Stimulated activated CD8-positive, alpha-beta memory T cell treated with anti-CD3 and anti-CD28 coated beads, Interleukin-15, amount 100 ng/mL, for 1 hour (primary cell): ENCODE measurements at places on chromosomes 1 and 21.

DNA sequence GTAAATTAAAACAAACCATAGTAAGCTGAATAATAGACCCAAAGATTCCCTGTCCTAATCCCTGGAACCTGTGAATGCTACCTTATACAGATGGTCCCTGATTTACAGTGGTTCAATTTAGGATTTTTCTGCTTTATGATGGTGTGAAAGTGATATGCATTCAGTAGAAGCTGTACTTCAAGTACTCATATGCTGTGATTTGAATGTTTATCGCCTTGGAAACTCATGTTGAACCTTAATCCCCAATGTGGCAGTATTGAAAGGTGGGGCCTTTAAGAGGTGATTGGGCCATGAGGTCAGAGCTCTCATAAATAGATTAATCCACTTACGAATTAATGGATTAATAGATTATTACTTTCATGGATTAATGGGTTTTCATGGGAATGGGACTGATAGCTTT lies 10.6 kb upstream of the RRP15 start:
- DNase-seq: no peak

GRCh38 chr1:89737985-89738510 lies 82.8 kb upstream of the LRRC8D start:
- DNase-seq: no peak

DNA sequence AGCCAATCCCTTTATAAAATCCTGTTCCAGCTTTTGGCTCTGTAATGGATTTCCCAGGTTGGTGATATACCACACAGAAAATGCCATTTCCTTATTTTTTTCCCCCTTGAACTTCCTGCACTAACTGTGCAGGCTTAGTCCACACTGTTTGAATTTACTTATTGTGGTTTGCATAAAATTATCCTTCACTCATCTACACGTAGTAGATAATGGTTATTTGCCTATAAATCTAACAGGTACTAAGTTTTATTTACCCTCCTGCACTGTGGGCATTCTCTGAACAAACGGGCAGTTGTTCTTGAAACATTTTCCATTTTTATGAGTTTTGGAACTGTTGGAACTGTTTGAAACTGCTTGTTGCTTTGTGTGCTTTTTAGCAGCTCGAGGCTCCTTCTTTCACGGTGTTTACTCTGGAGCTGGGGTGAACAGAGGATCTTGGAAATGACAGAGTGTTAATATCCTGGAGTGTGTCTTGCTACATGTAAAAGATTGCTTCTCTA lies 23.0 kb upstream of the KIFAP3 start:
- no peak for DNase-seq

DNA sequence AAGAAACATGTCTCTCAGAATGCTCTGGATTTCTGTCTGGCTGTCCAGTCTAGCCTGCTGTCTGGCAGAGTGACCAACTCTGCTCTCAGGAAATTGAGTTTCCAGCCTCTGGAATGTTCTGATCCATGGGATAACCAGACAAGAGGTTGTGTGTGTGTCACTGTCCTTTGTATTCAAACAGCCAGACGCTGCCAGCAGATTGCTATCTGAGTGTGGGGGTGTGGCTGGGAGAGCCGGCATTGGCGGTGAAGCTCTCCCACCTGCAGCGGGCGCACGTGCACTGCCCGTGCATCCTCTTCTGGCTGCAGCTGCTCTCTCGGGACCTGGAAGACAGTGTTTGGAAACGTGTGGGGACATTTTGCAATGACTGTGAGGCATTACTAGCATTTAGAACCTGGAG lies 26.1 kb downstream of the PKP1 start:
- DNase-seq: no peak

- DNase-seq: no peak
Observed at GRCh38 chr1:4969556-4970129, 315.2 kb downstream of the AJAP1 start.

GRCh38 chr1:209786146-209786545 lies 1.8 kb upstream of the C1orf74 start:
- DNase-seq: no peak

DNA sequence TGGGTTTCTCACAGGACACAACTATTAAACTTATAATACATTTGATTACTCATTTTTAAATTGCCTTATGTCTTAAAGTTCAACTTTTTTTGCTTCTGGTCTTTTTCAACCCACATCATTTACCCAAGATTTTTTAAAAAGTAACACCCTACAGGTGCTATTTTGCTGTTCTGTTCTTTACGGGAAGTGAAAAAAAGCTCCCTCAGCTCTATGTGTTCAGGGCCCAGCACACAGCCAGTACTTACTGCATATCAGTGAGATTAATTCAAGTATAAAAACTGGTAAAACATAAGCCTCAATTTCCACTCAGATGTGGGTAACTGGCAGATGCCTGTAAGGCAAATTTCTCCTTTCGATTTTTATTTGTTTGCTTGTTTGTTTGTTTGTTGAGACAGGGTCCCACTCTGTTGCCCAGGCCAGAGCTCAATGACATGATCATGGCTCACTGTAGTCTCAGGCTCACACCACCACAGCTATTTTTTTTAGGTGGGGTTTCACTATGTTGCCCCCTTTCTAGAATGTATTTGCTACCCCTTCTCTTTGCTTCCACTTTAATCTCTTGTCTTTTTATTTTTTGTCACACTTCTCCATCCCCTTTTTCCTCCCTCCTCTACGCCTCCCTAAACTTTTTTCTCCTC lies 20.3 kb downstream of the RNASEL start:
- DNase-seq: no peak

GRCh38 chr1:19940486-19941205 lies 17.2 kb upstream of the PLA2G2E start:
- DNase-seq: no peak

- no peak for DNase-seq
Observed at GRCh38 chr1:47871799-47872353, 125.3 kb downstream of the TRABD2B start.

- no peak for DNase-seq
Observed at GRCh38 chr1:204417074-204417997, 5.7 kb upstream of the PPP1R15B start.

DNA sequence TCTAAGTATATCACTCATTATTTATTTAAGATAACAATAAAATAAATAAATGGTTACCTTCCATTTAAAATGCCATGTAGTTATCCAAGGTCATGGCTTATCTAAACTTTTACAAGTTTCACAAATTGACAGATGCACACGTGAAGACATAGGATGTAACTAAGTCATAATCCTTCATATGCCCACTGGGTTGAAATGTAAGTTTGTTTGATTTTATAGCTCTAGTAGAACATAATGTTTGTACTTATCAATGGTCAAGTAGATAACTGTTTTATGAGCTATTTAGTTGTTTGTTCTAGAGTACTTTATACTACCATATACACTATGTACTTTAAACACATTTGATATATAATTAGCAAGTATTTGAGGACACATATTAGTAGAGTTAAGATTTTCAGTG lies 43.0 kb downstream of the ITGB3BP start:
- DNase-seq: no peak

DNA sequence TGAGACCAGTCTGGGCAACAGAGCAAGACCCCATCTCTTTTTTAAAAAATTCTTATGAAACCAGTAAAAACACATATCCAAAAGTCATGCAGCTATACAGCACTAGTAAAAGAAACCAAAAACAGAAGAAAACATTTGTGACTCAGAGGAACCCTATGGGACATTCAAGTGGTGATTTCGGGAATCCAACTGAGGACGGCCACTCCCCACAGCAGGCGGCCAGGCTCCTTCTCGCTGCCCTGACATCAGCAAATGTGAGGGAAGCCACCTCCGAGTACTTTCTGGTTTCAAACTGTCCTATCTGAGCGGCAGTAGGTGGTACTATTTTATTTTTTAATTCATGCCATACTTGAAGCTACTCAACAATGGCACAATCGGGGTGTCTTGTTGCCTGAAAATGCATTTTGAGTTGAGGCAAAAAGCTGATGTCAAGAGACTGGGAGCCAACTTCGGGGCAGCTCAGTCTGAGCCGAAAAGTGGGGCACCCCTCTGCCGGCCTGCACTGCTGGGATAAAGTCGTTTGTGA lies 3.3 kb downstream of the SUMO3 start:
- no peak for DNase-seq

GRCh38 chr21:29726044-29726443 lies 213.8 kb downstream of the GRIK1 start:
- DNase-seq: no peak

GRCh38 chr1:207803678-207804077 lies 51.8 kb downstream of the CD46 start:
- no peak for DNase-seq

GRCh38 chr21:44432841-44433790 lies 22.2 kb upstream of the LRRC3 start:
- DNase-seq: no peak

GRCh38 chr21:44375761-44376241 lies 22.4 kb downstream of the TRPM2 start:
- DNase-seq: no peak

GRCh38 chr1:2194319-2194897 lies at the start of gene FAAP20:
FAAP20 (minus strand) TSS chr1:2194772; CDS start chr1:2194749, 23 bp downstream.
- DNase-seq: no peak

DNA sequence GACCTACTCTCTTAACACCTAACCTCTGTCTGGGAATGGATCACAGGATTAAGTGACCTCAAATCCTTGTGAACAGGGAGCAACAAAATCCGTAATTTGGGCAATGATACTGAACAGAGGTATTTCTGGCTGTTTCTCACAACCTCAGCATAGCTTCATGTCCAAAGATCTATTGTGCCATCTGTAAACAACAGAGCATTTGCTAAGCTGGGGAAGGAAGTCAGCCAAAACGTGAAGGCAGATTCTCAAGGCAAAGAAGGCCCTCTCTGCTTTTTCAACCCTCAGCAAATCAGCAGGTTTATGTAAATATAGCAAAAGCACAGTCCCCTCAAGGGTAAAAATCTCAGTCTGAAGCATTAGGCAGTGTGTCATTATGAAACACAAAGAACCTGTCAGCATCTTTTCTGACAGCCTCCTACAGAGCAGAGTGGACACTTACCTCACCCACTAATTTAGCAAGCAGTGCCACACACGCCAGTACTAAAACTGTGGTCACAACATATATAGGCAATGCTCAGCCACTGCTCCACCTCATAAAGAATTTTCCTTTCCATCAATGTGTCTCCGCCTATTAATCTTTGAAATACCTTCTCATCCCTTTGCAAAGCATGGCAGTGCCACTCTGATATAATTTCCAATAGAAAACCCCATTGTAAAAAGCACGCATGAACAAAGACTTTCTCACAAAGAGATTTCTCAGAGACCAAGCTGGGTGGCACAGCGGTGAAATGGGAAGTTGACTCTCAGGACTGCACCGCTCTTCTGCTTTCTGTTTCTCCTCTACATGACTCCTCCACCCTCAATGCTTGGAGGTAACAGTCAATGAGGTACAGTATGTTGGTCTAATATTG lies 188.0 kb downstream of the RERE start:
- DNase-seq: no peak

DNA sequence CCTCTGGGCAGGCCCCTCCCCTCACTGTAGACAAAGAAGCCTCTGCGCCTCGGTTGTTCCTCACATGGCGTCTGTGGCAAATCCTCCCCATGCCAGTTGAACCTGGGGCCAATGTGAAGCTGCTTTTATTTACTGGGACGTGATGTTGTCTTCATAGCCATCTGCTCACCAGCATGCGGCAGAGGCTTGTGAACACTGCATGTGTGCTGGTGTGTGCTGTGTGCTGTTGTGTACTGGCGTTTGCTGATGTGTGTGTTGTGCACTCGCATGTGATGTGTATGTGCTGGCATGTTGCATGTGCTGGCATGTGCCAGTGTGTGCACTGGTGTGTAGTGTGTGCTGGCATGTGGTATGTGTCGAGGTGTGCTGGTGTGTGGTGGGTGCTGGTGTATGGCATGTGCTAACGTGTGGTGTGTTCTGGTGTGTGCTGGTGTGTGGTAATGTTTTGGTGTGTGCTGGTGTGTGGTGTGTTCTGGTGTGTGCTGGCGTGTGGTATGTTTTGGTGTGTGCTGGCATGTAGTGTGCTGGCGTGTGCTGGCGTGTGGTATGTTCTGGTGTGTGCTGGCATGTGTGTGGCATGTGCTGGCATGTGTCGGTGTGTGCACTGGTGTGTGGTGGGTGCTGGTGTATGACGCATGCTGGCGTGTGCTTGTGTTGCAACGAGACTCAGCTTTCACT lies 37.2 kb upstream of the TRAPPC10 start:
- DNase-seq: no peak

GRCh38 chr21:36504067-36505058 lies 24.4 kb upstream of the CLDN14 start:
- peak; percentile 4 for DNase-seq

DNA sequence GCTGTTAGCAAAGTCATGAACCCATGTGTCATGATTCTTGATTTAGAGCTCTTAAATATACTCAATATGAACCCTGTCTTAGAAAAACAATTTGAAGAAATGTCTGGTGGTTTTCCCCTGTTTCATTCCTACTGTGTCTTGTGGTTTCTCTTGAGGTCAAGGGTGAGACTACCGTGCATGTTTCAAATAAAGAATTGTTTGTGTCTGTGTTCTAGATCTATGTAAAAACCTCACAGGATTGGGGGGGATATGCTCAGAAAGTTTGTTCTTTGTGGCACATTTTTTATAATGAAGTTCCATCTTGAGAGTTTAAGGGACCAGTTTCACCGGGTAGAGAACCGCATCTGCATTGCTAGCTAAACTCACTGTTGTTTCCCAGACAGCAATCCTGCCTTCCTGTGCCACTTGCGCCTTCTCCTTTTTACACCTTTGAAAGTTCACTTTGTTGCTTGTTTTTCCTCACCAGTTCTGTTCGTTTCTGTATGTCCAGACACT lies 30.9 kb upstream of the CACYBP start:
- no peak for DNase-seq

DNA sequence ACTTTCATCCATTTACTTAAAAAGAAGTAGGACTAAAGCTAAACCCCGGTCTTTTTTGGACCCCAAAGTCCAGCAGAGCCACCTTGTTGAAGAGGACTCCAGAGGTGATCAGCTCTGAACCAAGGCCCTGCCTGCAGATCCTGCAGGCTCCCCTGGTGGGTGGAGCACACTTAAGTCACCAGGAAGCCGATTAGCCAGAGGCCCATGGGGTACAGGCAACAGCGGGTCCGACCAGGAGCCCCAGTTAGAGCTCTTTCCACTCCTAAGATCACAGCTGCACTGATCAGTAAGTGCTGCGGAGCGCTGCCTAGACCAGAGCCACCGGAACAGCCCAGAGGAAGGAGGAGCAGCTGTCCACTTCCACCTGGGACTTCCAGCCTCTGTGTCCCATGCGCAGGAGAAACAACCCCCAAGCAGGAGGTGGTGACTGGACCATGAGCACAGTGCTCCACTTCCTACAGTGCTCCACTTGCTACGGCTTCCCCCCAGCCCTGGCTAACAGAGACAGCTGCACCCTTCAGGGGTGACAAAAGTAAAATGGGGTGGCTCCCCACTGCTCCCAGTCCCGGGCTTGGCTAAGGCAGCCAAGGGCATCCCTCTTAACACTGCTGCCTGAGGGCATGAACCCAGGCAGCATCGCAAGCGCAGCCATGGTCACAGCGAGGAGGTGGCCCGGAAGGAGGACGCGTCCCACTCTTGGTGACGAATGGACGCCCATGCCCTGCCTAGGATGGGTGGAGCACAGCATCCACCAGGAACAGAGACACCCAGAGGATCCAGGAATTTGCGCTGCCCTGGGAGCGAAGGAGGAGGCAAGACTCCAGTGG lies 58.0 kb downstream of the NPHP4 start:
- no peak for DNase-seq
